ENCODE measurements at places on chromosomes 11 and 22.

- no peak for DNase-seq
Observed at GRCh38 chr11:34513682-34514449, at the start of gene ELF5. Gene ELF5 (minus strand): TSS chr11:34513794. CDS start chr11:34505749, 8,045 bp downstream.

GRCh38 chr11:65077451-65077850, 6.4 kb downstream of the CDCA5 start:
- no peak for DNase-seq

DNA sequence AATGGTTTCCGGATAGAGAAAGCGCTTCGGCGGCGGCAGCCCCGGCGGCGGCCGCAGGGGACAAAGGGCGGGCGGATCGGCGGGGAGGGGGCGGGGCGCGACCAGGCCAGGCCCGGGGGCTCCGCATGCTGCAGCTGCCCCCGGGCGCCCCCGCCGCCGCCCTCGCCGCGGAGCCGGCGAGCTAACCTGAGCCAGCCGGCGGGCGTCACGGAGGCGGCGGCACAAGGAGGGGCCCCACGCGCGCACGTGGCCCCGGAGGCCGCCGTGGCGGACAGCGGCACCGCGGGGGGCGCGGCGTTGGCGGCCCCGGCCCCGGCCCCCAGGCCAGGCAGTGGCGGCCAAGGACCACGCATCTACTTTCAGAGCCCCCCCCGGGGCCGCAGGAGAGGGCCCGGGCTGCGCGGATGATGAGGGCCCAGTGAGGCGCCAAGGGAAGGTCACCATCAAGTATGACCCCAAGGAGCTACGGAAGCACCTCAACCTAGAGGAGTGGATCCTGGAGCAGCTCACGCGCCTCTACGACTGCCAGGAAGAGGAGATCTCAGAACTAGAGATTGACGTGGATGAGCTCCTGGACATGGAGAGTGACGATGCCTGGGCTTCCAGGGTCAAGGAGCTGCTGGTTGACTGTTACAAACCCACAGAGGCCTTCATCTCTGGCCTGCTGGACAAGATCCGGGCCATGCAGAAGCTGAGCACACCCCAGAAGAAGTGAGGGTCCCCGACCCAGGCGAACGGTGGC, 15.7 kb downstream of the PIK3IP1 start:
- no peak for DNase-seq

GRCh38 chr11:117299351-117300282, 8.5 kb downstream of the BACE1-AS start:
- DNase-seq = no peak

- DNase-seq = no peak
Observed at GRCh38 chr11:115222218-115222862, 281.9 kb downstream of the CADM1 start.

- DNase-seq = no peak
Observed at GRCh38 chr11:64410404-64410734, 51.4 kb downstream of the RPS6KA4 start.

- DNase-seq = no peak
Observed at GRCh38 chr11:107562647-107563208, 2.8 kb downstream of the ALKBH8 start.

DNA sequence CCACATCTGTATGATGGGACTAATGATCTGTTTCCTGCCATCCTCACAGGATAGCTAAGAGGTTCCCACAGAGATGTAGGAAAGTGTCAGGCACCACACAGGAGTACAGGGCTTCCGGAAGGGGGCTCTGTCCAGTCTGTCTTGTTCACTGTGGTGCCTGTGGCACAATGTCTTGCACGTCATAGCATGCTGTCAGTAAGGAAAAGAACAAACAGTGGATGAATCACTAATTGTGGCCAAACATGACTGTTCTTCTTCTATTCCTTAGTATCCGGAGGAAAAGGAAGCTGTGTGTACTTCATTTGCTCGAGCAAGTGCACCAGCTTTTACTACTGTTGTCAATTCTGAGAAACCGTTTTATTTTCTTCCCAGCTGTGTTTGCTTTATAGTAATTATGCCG, 73.4 kb upstream of the YWHAH start:
- no peak for DNase-seq

- DNase-seq = no peak
Observed at GRCh38 chr11:117876341-117877119, at the start of gene FXYD6. Gene FXYD6 (minus strand): TSS chr11:117876658. CDS start chr11:117842776, 33,882 bp downstream.

- DNase-seq = no peak
Observed at GRCh38 chr22:26095256-26095956, 73.9 kb upstream of the SEZ6L start.

DNA sequence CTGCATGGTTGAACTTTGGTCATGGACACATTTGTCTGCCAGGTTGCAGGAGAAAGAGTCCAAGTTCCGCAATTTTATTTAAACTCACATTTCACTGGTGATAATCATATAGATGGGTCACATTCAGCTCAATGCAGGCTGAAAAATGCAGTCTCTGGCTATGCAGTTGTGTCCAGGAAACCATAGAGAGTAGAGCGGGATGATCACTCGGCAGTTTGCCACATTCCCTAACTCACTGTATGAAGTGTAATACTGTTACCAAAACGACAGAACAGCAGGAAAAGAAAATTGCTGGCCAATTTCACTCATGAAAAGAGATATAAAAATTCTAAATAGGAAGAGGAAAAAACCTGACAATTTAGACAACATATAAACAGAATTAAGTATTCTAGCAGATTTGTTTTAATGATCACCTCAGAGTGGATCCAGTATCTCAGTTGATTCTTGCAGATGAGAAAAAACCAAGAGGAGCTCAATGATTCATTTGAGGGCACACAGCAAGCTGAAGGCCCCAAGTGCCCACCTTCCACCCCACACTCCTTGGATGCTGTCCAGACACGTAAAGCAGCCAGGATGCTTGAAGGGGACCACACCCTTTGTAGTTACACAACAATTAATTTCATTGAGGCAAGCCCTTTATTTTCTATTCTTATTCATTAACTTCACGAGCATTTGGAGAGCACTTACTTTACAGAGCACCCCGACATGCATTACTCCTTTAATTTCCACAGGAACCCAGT, 422.3 kb downstream of the SOX6 start:
- DNase-seq = no peak

DNA sequence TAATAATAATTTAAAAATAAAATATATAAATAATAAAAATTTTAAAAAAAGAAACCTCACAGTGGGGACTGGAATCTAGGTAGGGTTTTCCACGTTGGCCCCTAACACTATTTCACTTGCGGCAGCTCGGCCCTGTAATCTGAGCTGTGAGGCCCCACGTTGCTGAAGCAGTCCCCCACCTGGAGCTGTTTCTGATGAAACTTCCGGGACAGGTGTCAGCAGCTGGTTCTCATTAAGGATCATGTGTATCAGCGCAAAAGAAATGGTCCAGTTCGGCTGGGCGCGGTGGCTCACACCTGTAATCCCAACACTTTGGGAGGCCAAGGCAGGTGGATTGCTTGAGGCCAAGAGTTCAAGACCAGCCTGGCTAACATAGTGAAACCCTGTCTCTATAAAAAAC, 17.3 kb downstream of the RHOD start:
- DNase-seq = no peak

GRCh38 chr22:36796552-36797175, 20.2 kb downstream of the PVALB start:
- DNase-seq = no peak

Data from NCI-H187 (cell line).